Stimulated activated CD8-positive, alpha-beta memory T cell treated with anti-CD3 and anti-CD28 coated beads, Interleukin-4, amount 100 ng/mL, for 1 hour (primary cell): ENCODE measurements at places on chromosomes 7 and 10.

DNA sequence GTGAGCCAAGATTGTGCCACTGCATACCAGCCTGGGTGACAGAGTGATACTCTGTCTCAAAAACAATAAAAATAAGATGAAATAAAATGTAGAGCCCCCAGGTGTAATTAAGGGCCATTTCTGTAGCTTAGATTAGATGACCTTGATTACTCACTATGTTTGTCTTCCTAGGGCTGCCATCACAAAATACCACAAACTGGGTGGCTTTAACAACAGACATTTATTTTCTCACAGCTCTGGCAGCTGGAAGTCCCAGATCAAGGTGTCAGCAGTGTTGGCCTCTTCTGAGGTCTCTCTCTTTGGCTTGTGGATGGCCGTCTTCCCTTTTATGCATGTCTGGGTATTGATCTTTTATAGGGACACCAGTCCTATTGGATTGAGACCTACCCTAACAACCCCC is 6.1 kb downstream of the PTER start:
- DNase-seq, result no peak

DNA sequence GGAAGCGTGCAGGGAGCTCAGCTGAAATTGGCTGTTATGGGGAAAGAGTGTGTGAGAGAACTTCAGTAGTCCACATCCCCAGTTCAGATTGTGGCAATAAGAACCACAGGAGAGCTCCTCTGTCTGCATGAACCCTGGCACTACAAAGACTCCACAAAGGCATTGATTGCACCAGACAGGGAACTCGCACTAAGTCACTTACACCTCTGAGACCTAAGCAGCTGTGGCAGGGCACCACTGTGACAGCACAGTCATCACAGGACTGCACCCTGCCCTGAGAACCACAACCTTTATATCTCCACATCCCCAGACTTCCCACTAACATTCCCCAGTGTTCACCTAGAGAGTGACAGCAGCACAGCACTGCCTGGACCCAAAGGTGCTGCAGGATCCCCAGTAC is 226.8 kb downstream of the XPNPEP1 start:
- DNase-seq, result no peak

- no peak for DNase-seq
Observed at GRCh38 chr10:5206799-5207198, 10.2 kb downstream of the AKR1C4 start.

- DNase-seq, result no peak
Observed at GRCh38 chr10:12743941-12744340, 257.6 kb downstream of the CCDC3 start.

DNA sequence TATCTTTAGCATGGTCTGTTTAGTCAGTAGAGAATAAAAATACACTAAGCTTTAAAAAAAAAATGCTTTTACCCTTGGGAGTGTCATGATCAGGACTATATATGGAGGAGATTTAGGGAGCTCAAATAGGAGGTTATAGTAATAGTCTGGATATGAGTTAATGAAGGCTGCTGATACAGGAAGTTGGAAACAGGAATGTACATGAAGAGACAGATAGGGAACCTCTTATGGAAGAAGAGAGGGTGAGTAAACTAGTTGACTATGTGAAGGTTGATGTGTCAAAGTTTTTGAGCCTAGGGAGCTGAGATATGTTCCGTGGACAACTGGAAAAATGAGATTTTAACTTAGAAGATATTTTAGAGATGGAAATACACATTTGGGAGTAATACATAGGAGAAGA is 472.0 kb upstream of the FZD8 start:
- no peak for DNase-seq

GRCh38 chr10:4227586-4227985 is 442.6 kb upstream of the KLF6 start:
- no peak for DNase-seq

GRCh38 chr10:95236068-95236903 is 42.2 kb downstream of the ACSM6 start:
- DNase-seq, result no peak

DNA sequence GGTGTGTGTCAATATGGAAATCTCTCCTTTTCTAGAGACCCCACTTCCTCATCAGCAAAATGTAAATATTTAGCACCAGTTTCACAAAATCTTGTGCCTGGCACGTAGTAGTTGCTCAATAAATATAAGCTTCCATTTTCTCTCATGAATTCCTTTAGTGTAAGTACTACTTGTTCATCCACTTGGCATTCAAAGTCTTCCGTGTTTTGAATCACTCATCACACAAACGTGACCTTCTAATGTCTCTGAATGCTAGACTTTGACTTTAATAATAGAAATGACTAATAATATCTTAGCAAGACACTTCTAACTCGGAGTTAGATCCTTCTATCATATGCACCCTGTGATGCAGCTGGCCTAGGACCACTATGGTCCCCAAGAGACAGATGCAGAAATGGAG is 168.7 kb upstream of the ZNF32 start:
- DNase-seq, result no peak

- no peak for DNase-seq
Observed at GRCh38 chr7:155947051-155947450, 134.8 kb upstream of the SHH start.

- DNase-seq, result no peak
Observed at GRCh38 chr7:80107278-80107677, 27.4 kb upstream of the GNAI1 start.

DNA sequence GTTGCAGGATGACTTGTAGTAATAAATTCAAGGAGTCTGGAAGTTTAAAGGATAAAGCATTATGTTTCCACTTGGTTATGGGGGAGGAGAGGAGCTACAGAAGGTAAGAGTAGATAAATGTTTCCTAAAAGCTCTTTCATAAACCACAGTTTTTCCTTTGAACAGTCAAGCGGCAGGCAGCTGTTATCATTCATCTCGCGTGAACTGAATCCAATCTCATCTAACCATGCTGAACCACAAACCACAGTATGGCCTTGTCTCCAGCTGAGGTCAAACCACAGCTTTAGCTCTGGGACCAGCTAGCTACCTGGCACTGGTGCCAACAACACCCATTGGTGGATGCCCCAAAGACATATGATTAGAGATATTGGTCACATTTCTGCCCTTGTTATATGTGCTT is 63.3 kb downstream of the NOC3L start:
- no peak for DNase-seq

- no peak for DNase-seq
Observed at GRCh38 chr10:117560942-117561341, 18.4 kb downstream of the EMX2 start.

GRCh38 chr10:79070606-79071395 is 2.0 kb downstream of the ZMIZ1 start:
- DNase-seq, result no peak

DNA sequence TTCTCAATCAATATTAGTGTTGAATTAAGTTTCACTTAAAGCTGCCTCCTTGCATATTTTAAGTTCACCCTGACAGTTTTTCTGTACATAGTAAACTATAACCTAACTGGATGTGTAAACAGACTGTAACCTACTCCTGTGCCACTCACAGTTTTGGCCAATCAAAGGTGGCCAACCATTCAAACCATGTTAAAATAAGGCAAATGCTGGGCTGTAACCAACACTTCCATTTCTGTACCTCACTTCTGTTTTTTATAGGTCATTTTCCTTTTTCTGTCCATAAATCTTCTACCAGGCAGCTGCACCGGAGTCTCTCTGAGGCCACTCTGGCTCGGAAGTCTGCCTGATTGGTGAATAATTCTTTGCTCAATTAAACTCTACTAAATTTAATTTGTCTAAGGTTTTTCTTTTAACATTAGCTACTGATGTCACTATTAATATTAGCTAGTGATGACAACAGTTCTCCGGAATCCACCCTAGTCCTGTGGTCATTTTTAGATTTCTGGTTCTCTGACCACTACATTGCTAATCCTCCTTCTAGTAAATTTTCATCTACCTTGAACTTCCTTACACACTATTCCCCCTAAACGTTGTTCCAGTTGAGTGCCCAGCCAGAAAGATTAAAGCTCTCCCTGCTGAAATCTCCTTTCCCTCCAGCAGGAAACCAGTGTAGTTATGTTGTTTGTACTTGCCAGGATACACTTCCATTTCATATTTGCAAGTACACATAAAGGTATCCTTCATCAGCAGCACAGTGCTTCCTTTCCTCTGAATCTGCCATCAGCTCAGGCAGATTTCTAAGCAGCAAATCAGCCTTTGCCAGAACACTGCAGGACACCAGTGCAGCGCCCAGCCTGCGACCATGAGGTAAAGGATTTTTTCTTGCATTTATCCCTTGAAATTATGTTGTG is 18.6 kb upstream of the IFIT2 start:
- no peak for DNase-seq

GRCh38 chr10:73991884-73992245 is 6.1 kb upstream of the VCL start:
- peak; percentile 52 for DNase-seq

DNA sequence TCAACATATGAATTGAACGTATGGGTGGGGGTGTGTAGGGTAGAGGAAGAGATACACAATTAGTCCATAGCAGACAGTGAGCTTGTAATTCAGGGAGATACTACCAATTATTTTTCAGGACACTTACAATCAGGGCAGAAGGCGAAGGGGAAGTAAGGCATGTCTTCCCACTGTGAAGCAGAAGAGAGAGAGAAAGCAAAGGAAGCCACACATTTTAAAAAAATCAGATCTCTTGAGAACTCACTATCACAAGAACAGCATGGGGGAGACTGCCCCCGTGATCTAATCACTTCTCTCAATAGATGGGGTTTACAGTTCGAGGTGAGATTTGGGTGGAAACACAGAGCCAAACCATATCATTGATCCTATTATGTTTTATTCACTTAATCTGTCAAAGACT is 116.4 kb upstream of the RPA3 start:
- no peak for DNase-seq

DNA sequence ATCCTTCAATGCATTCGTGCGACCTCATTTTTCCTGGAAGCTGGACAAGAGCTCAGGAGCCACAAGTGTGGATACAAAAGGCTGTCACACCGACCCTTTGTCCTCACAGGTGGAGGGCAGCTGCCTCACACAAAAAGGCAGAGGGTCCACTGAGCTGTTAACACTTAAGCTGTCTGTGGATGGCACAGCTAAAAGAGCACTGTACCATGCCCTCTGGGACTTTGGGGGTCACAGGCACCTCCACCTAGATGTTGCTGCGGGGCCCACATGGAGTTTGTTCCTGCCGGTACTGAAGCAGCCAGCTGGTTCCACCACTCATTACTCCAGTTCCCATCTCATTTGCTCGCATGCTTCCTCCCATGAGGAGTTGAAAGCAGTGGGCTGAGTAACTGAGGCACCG is 57.0 kb downstream of the STRA8 start:
- no peak for DNase-seq

DNA sequence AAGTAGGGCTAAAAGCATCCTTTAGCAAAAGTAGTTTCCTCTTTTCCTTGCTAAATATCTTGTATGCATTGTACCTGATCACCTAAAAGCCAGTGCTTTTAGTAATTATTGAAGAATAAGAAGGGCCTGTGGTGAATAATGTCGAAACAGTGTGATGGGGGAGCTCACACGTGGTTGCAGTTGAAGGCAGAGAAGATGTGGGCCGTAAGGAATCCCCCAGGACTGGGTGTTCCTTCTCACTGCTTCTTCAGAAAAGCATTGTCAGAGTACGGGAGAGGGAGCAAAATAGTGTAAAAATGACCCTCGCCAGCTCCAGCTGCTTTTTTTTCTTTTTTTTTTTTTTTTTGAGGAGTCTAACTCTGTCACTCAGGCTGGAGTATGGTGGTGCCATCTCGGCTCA is 201.1 kb downstream of the NSUN6 start:
- DNase-seq, result no peak

DNA sequence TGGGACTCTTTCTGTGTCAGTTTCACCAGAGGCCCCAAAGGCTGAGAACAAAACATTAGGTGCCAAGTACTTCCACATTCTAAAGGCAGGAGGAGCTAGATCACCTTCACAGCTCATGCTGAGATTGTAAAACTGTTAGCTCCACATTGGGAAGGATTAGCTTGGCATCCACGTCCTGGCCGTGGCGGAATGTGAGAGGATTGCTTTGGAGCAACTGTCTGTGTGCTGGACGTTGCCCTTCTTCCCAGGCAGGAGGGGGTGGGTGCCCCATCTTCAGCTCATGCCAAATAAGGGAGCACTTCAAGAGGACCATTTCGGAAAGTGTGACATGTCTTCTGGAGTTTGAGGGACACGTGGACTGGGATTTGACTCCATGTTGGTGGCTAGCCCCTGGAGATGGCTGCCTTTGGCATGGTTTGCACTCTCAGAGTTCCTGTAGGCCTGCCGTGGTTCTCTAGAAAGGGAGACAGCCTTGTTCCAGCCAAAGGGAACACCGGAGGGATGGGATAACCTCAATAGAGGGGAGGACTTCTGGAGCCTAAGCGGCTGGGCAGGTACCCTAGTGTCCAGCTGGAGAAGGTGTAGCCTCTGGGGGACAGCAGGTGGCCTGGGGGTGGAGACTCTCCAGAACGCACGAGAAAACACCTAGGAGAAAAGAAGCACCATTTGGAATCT is 19.9 kb upstream of the FMC1 start:
- no peak for DNase-seq

- no peak for DNase-seq
Observed at GRCh38 chr7:19362099-19362498, 216.9 kb upstream of the FERD3L start.

GRCh38 chr7:25029075-25029474 is 49.1 kb upstream of the OSBPL3 start:
- no peak for DNase-seq

DNA sequence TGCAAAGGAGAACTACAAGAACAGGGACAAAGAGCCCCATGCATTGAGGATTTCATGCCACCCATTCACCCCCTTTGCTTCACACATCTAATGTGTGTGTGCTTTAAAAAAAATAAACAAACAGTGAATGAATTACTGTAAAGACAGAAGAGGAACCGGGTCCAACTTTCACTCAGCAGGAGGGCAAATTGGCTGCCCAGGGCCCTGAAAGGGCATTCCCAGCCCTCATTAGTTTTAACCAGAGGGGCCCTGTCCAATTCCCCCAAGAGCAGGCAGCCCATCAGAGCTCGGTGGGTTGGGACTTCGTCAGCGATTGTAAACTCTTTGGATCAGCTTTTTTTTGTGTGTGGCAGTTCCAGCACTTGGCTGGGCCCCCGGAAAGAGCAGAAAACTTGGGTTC is 73.6 kb upstream of the PDZD8 start:
- DNase-seq, result no peak

GRCh38 chr10:124242791-124243190 is 149.4 kb upstream of the CHST15 start:
- no peak for DNase-seq

GRCh38 chr10:130498934-130499333 is 362.7 kb downstream of the GLRX3 start:
- DNase-seq, result no peak

- DNase-seq, result no peak
Observed at GRCh38 chr7:20188567-20188966, 28.6 kb downstream of the MACC1 start.
